ENCODE measurements at places on chromosomes 2 and 18. TPM values are rescaled to one million over a fixed set of nuclear protein-coding genes. Genes with fewer than 3 reads are reported as not detected.

The RALBP1 gene
- polyA plus RNA-seq = 31.3 TPM

The MAP2 gene
- 16.3 TPM for polyA plus RNA-seq

The MYO5B gene
- 52.0 TPM for polyA plus RNA-seq

GRCh38 chr2:33071591-33071990, 124.8 kb downstream of the LTBP1 start:
- H3K4me3 ChIP-seq = no peak overlapping the region
- no peak overlapping the region for H3K27ac ChIP-seq
- no peaks in the 10 kb centered on the region for H3K4me1 ChIP-seq
- no peaks in the 10 kb centered on the region for H3K27me3 ChIP-seq

GRCh38 chr18:38941711-38942561, 1376.3 kb upstream of the CELF4 start:
- no peaks in the 10 kb centered on the region for H3K4me1 ChIP-seq
- no peaks in the 10 kb centered on the region for H3K36me3 ChIP-seq
- DNase-seq = no peak
- no peak overlapping the region for H3K4me3 ChIP-seq

- peaks cover 79% of the 10 kb centered on the region for H3K36me3 ChIP-seq
- no peak overlapping the region for H3K27ac ChIP-seq
- no peak overlapping the region for H3K4me3 ChIP-seq
- no peaks in the 10 kb centered on the region for H3K27me3 ChIP-seq
Measured at GRCh38 chr2:182763311-182763912, 47.4 kb downstream of the DNAJC10 start.

GRCh38 chr2:99648178-99648844, 158.5 kb upstream of the REV1 start:
- H3K27ac ChIP-seq = peak overlapping the region; percentile 31
- H3K4me3 ChIP-seq = no peak overlapping the region
- peak; percentile 21 for DNase-seq

- H3K36me3 ChIP-seq = no peaks in the 10 kb centered on the region
- H3K27me3 ChIP-seq = no peaks in the 10 kb centered on the region
- H3K27ac ChIP-seq = no peak overlapping the region
- no peak for DNase-seq
Measured at GRCh38 chr2:192230889-192231453, 36.2 kb upstream of the TMEFF2 start.

DNA sequence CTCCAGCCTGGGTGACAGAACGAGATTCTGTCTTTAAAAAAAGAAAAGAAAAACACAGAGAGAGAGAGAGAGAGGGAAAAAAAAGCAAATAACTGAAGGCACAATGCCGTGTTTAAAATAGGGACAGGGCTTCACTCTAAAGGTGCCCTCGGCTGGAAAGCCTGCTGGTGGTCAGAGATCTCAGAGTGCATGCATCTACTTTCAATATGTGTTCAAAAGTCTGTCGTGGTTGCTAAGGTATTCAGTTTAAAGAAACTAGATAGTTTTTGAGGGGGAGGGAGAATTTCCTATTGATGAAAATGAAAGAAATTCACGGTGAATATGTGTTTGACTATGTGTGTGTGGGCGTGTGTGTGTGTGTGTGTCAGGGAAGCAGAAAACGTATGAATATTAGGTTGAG, 11.0 kb upstream of the CBLN2 start:
- no peaks in the 10 kb centered on the region for H3K27me3 ChIP-seq
- no peak for DNase-seq
- H3K4me3 ChIP-seq = no peak overlapping the region
- no peak overlapping the region for H3K27ac ChIP-seq

DNA sequence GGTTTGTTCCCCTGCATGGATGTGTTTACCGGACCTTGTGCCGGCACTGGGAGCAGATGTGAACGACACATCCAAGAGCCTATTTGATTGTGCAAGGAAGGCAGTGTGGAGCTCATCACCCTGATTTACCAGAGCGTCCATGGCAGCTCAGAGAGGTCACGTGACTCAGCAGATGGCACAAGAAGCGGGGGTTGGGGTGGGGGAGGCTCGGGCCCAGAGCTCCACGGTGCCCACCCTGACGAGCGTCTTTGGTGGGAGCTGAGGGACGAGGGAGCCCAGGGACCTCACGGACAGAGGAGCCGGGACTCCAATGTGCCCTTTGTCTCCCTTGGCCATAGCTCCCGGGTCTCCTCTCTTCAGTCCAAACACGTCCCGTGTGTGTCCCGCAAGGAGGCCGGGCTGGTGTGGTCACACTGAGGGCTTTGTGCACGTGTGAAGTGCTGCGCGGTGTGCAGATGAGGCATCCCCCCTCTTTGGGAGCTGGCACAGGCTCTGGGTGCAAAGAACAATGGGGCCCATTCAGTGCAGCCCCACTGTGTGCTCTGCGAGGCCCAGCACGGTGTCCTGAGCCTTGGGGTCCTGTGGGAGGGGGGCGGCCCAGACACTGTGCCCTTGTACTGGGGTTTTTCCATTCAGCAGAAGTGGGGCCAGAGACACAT, 15.5 kb downstream of the KCNIP3 start:
- H3K27me3 ChIP-seq = no peaks in the 10 kb centered on the region
- no peak overlapping the region for H3K27ac ChIP-seq
- no peaks in the 10 kb centered on the region for H3K36me3 ChIP-seq
- no peak for DNase-seq
- no peak overlapping the region for H3K4me3 ChIP-seq

DNA sequence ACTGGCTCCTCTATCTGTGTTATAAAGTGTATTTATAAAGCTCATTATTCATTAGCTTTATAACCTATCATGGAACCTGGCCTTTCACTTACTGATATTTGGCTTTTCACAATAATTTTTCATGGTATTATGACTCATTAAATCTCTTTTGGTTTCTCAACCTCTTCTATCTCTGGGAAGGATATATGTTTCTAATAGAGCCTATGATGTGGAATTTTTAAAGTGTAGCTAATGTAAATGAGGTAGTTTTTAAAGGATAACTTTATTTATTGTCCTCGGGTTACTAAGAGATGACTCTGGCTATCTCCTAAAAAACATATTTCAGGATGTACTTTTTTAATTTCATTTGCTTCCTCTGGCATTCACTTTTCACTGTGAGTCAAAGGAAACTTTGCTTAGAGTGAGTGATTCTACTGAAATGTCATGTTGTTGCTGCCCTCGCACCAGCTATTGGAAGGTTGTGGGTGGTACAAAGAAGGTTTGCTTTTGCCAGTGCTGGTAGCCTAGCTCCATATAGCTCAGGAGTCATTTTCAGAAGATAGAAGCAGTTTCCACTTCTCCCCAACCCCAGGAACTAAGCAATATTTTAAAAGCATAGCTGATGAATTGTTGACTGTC, 85.2 kb upstream of the RPE start:
- DNase-seq = no peak
- H3K4me3 ChIP-seq = no peak overlapping the region
- H3K27me3 ChIP-seq = no peaks in the 10 kb centered on the region
- no peaks in the 10 kb centered on the region for H3K4me1 ChIP-seq
- H3K27ac ChIP-seq = no peak overlapping the region

Measured in large intestine (tissue), 12 donors.